ENCODE measurements at places on chromosomes 12 and 14. TPM values are rescaled to one million over a fixed set of nuclear protein-coding genes. Genes with fewer than 3 reads are reported as not detected.

Gene DLGAP5
- total RNA-seq = 109 TPM

Gene YBX3
- 27.1 TPM for total RNA-seq

Gene CCDC38
- not detected for total RNA-seq

DNA sequence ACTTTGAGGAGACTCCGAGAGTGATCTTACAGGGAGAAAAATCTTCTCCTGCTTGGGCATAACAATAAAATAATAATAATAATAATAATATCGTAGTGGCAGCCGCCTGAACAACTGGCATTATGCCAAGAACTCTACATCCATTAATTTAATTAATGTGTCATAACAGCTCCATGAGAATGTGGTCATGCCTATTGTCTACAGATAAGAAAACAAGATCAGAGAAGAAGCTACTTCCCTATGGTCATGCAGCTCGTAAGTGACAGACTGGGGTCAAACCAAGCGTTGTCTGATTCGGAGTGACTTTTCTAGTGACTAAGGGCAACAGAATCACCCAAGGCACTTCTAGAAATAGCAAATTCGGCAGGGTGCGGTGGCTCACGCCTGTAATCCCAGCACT, 11.7 kb downstream of the PROX2 start:
- H3K4me1 ChIP-seq = peaks cover 28% of the 10 kb centered on the region
- no peak overlapping the region for H3K27ac ChIP-seq
- no peaks in the 10 kb centered on the region for H3K27me3 ChIP-seq
- no peak for DNase-seq

GRCh38 chr14:64049616-64050381, 197.0 kb downstream of the SYNE2 start:
- no peaks in the 10 kb centered on the region for H3K27me3 ChIP-seq
- H3K36me3 ChIP-seq = peaks cover 54% of the 10 kb centered on the region
- no peak for DNase-seq
- no peak overlapping the region for H3K27ac ChIP-seq

GRCh38 chr12:124682425-124683151, 115.2 kb upstream of the NCOR2 start:
- H3K27ac ChIP-seq = no peak overlapping the region
- H3K27me3 ChIP-seq = peaks cover 2% of the 10 kb centered on the region
- DNase-seq = no peak
- peaks cover 24% of the 10 kb centered on the region for H3K4me1 ChIP-seq
- peaks cover 2% of the 10 kb centered on the region for H3K36me3 ChIP-seq

- H3K27ac ChIP-seq = no peak overlapping the region
- H3K27me3 ChIP-seq = no peaks in the 10 kb centered on the region
- peaks cover 6% of the 10 kb centered on the region for H3K4me1 ChIP-seq
- no peak overlapping the region for H3K4me3 ChIP-seq
- DNase-seq = no peak
Measured at GRCh38 chr12:108800591-108800990, 56.8 kb downstream of the SSH1 start.

DNA sequence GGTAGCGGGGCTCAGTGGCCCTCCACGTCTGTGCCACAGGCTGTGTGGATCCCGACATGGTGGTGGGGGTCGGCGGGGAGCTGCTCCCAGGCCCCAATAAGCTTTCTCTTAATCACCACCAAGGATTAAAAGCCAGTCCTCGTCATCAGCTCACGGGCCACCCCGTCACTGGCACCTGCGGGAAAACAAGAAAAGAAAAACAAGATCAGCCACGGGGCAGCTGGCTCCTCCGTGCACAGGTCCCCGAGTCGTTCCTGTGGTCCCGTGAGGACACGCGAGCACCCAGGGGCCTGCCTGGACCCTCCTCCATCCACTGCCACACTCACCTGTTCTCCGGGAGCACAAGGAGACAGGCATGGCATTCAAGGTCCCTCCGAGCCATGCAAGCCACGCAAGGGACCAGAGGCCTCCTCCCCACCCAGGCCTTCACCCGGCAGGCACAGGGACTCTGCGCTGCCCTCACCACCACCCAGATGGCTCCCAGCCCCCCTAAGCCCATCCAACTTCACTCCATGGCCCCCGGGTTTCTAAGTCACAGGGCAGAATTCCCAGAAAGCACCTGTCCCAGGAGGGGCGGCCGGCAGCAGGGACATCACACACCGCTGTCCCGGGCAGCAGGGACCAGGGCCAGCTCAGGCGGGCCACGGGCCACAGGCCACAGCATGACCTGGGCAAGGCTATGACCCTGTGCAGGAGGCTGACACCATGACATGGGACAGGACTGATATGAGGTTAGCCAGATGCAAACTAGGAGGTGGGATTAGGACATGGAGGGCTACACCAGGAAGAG, 72.0 kb downstream of the NCOR2 start:
- no peak overlapping the region for H3K4me3 ChIP-seq
- no peaks in the 10 kb centered on the region for H3K27me3 ChIP-seq
- H3K4me1 ChIP-seq = peaks cover 21% of the 10 kb centered on the region
- no peak for DNase-seq
- peaks cover 3% of the 10 kb centered on the region for H3K36me3 ChIP-seq

DNA sequence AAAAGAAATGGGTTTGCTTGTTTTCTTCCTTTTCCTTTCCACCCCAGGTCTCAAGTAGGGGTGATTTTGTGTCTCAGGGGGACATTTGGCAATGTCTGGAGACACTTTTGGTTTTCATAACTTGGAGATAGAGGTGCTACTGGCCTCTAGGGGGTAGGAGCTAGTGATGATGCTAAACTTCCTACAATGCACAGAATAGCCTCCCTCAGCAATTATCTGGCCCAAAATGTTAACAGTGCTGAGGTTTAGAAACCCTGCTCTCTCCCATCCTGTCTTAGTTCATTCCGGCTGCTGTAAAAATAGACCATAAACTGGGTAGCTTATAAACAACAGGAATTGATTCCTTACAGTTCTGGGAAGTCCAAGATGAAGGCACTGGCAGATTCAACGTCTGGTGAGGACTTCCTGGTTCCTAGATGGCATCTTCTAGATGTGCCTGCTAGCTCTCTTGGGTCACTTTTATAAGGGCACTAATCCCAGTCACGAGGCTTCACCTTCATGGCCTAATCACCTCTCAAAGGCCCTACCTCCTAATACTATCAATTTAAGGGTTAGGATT, 7.4 kb upstream of the GAS2L3 start:
- H3K4me3 ChIP-seq = no peak overlapping the region
- H3K27me3 ChIP-seq = peaks cover 31% of the 10 kb centered on the region
- DNase-seq = no peak
- no peaks in the 10 kb centered on the region for H3K36me3 ChIP-seq
- no peak overlapping the region for H3K27ac ChIP-seq

DNA sequence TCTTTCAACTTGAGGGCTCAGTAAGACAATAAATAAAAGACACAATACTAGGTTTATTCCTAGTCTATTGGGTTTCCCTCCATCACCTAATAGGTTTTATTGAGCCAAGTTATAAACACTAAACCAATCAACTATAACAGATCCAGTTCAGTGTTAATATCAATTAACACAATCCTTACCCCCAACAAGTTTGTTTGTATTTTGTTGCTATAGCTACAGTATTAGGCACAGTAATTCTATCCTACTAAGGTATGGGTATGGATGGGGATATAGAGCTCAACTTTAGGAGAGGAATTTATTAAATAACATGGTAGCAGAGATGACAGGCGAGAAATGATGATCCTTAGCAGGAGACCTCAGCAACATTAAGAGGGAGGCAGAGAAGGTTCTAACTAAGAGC, 13.3 kb downstream of the PPP4R3A start:
- H3K36me3 ChIP-seq = peaks cover 44% of the 10 kb centered on the region
- DNase-seq = no peak
- H3K4me3 ChIP-seq = no peak overlapping the region
- H3K27ac ChIP-seq = no peak overlapping the region
- H3K4me1 ChIP-seq = peaks cover 64% of the 10 kb centered on the region
